ENCODE measurements at places on chromosomes 7 and 10.

DNA sequence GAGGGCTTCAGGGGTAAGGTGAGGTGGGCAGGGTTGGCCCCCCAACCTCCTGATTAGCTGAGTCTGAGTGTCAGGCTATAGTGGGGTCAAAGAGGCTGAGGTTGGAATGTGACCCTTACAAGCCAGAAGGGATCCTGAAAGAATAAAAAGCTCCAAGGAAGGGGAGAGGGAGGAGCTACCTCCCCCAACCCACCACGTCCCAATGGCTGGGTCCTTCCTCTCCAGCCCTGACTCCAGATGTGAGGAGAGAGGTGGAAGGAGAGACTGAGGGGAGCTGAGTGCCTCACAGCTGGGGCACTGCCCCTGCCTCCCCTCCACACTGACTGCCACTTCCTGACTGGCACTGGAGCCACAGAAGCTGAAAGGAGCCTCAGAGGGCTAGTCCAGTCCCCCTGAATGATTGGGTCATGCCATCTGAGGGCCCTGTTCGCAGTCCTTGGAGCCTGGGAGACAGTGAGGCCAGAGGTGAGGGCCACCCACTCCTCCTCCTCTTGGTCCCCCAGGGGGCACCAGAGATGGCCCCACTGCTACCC is 20.6 kb downstream of the IMPDH1 start:
- no peak for DNase-seq

DNA sequence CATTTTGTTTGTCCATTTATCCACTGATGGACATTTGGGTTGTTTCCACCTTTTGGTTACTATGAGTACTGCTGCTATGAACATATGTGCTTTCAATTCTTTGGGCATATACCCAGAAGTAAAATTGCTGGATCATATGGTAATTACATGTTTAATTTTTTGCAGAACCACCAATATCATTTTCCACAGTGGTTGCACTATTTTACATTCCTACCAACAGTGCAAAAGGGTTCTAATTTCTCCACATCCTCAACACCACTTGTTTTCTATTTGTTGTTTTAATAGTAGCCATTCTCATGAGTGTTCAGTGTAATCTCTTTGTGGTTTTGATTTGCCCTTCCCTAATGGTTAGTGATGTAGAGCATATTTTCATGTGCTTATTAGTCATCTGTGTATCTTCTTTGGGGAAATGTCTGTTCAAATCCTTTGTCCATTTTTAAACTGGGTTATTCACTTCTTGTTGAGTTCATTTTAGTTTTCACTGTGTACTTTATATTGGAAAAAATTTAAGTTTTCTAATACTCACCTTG is 101.9 kb downstream of the HIBADH start:
- DNase-seq, result peak; percentile 91

DNA sequence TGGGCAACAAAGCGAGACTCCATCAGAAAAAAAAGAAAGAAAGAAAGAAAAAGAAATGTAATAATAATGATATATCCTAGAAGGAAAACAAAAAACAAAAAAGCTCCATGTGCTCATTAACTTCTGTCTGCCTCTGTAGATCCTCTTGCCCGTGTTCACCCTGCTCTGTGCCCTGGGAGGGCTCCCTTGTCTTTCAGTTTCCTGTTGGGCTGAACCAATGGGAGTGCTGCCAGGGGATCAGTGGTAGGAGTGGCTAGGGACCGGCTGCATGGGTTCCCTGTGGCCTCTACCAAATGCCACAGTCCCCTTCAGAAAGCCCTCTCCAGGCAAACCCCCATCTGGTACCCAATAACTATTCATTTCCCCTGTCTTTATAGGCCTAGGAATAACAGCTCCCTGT is 51.8 kb upstream of the PARD3 start:
- no peak for DNase-seq

DNA sequence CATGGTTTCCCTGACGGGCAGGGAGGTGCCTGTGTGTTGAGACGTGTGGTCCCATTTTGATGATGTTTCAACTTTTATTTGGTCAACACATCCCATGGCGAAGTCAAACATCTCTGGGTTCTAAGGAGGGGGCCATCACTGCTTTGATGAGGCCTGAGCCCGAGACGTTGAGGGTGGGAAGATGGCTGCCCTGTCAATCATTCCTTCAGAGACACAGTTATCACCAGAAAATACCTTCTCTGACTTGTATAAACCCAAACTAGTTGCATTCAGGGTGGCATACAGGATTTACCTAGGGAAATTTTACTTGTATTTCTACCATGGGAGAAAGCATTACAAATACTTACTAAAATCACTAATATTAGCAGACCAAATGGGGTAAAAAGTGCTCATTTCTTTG is 64.6 kb downstream of the VOPP1 start:
- no peak for DNase-seq

GRCh38 chr7:24417526-24418120 is 133.6 kb downstream of the NPY start:
- no peak for DNase-seq

GRCh38 chr7:130900471-130901076 is 166.6 kb upstream of the KLF14 start:
- no peak for DNase-seq

- DNase-seq, result peak; percentile 62
These were observed 4.1 kb downstream of the OTUD1 start for GRCh38 chr10:23442936-23443335.

- no peak for DNase-seq
These were observed 39.9 kb upstream of the ECHDC3 start for GRCh38 chr10:11702264-11702663.

DNA sequence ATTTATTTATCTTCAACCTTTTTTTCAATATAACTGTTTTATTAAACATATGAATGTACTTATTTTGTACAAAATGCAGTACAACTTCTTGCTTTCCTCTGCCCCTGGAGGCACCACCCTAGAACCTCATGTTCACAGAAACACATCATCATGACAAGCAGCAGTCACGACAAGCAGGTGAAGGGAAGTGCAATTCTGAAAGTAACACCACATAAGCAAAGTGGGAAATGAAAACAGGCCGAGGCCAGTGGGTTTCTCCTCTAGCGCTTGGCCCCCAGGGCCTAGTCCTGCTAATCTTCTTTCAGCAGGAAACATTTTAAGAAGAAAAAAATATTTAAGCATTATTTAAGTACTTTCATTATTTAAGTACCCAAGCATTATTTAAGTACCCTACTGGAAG is 598.1 kb downstream of the SH2D4B start:
- no peak for DNase-seq

DNA sequence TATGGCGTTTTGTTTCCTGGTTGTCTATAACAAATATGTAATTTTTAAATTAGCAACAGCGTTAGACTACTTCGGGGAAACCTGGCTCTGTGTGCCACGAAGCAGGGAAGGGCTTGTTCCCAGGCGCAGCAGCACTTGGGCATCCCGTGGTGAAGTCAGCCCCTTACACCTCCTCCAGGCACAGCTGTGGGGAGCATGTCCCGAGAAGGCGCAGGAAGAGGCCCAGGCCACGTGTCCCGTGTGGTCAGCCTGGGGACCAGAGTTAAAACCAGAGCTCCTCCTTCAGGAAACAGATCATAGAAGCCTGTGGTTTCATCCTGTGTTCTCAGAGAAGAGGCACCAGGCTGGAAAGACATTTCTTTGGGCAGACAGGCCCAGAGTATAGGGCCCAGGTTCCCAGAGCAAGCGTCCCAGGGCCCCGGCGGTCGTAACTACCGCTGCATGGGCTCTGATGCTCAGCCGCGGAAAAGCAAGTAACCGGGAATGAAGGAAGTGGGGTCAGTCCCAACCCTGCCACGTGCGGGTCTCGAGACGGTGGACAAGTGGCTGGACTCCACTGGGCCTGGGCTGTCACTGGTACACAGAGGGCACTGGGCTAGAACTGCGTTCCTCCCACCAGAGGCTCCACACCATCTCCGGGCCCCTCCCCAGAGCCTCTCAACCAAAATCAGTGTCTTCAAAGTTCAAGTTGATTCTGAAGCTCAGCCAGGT is 7.1 kb downstream of the NUDT1 start:
- DNase-seq, result peak; percentile 97

- peak; percentile 82 for DNase-seq
These were observed 944 bp downstream of the PCOLCE start for GRCh38 chr7:100602889-100603725.

- no peak for DNase-seq
These were observed 19.8 kb upstream of the RPA3 start for GRCh38 chr7:7738177-7738576.

DNA sequence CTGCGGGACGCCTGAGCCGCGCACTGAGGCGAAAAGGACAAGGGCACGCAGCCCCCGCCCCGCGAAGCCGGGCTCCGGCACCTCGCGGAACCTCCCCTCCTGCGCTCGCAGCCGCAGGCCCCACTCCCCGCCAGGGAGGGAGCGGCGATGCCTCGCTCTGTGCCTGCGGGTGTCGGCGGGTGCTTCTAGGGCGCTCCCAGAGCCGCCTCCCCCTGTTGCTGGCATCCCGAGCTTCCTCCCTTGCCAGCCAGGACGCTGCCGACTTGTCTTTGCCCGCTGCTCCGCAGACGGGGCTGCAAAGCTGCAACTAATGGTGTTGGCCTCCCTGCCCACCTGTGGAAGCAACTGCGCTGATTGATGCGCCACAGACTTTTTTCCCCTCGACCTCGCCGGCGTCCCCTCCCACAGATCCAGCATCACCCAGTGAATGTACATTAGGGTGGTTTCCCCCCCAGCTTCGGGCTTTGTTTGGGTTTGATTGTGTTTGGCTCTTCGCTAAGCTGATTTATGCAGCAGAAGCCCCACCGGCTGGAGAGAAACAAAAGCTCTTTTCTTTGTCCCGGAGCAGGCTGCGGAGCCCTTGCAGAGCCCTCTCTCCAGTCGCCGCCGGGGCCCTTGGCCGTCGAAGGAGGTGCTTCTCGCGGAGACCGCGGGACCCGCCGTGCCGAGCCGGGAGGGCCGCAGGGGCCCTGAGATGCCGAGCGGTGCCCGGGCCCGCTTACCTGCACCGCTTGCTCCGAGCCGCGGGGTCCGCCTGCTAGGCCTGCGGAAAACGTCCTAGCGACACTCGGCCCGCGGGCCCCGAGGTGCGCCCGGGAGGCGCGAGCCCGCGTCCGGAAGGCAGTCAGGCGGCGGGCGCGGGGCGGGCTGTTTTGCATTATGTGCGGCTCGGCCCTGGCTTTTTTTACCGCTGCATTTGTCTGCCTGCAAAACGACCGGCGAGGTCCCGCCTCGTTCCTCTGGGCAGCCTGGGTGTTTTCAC is 519 bp downstream of the ITGB8 start:
- DNase-seq, result peak; percentile 18

DNA sequence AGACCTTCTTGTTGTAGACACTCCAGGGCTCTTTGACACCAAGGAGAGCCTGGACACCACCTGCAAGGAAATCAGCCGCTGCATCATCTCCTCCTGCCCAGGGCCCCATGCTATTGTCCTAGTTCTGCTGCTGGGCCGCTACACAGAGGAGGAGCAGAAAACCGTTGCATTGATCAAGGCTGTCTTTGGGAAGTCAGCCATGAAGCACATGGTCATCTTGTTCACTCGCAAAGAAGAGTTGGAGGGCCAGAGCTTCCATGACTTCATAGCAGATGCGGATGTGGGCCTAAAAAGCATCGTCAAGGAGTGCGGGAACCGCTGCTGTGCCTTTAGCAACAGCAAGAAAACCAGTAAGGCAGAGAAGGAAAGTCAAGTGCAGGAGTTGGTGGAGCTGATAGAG is 5.5 kb downstream of the GIMAP7 start:
- DNase-seq, result no peak

- peak; percentile 8 for DNase-seq
These were observed 93.5 kb downstream of the DYNC1I1 start for GRCh38 chr7:95865716-95866371.

DNA sequence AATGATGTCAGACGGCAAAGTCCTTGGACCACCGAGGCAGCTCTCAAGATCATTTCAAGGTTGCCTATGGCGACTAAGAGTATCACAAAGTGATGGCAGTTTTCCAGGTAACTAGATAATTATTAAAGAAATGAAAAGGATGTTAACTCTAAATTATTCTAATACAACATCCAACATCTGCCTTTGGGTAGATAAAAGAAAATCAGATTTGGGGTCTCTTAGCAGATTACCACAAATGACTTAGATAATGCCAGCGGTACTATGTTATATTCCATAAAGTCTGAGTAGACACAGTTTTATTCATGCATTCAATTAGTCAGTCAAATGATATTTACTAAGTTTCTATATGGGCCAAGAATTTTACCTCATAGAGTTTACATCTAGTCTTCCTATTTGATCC is 441.3 kb downstream of the NEBL start:
- DNase-seq, result no peak

DNA sequence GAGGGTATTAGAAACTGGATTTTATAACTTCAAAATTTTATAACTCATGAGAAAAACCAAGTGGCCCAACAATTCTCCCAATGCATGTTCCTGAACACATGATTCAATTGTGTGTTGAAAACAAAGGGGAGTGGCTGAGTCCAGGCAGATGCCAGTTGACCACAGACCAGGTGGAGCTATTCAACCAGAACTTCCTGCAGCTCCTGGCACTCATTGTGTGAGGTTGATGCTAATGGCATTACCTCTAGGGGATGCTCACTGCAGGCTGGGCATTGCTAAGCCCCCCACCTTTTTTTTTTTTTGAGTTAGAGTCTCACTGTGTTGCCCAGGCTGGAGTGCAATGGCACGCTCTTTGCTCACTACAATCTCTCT is 20.3 kb downstream of the MYOF start:
- peak; percentile 51 for DNase-seq

GRCh38 chr10:121848082-121848481 is 79.7 kb downstream of the ATE1 start:
- no peak for DNase-seq

DNA sequence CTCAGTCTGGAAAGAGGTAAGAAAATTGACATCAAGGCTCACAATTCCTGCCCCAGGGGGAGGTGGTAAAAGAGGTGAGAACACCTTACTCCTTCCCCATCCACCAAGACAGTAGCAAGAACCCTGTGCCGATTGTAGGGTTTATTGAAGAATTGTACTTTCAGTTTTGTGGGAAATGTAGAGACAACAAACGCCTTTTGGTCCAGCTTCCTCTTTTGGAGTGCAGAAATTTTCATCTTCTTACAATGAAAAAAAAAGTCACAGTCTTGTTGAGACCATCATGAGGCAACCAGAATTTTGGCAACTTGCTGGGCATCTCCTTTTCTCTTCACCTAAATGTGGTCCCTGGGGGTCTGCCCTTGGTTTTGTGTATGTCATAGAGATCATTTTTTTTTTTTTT is 217.7 kb downstream of the TMEM178B start:
- no peak for DNase-seq

DNA sequence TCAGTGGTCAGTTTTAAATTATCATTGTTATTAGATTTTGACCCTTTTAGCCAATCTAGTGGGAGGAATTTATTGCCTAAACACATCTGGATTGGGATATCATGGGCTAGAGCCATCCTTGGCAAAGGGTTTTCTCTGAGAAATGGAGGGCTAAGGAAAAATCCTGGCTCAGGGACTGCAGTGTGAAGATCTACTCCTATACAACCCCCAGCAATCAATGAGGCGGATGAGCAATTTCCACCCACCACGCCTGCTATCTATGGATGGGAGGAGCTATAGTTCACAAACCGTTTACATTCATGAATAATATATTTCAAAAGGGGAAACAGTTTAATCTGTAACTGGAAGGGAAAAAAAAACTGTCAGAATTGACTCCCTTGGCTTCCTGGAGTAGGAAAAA is 2.7 kb downstream of the CAV1 start:
- DNase-seq, result peak; percentile 56

- DNase-seq, result no peak
These were observed 242.9 kb downstream of the PTEN start for GRCh38 chr10:88106366-88106765.
